GM23248 (cell line): ENCODE measurements at places on chromosomes 5 and 9. TPM values are rescaled to one million over a fixed set of nuclear protein-coding genes. Genes with fewer than 3 reads are reported as not detected.

GRCh38 chr5:73446631-73447529 lies 1.7 kb downstream of the FOXD1 start:
- peak overlapping the region; percentile 90 for H3K27ac ChIP-seq
- peak overlapping the region; percentile 96 for H3K4me3 ChIP-seq
- DNase-seq: peak; percentile 65
- H3K36me3 ChIP-seq: peaks cover 29% of the 10 kb centered on the region
- H3K27me3 ChIP-seq: no peaks in the 10 kb centered on the region

DNA sequence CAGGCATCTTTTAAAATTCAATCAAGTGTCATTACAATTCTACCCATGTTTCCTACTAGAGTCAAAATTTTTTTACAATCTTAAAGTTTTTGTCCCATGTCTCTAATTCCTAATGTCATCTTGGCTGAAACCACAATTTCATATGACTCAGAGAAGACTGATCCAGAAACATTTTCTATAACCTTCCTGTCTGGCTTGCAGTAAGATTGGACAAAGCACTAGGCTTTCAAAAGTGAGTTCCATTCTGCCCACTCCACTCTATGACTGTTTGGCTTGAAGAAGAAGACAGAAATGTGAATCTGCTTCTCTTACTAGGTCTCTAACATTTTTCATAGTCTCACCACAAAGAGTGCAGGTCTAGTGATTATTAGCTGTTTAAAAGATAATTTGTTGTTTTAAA lies 88.8 kb downstream of the NR3C1 start:
- H3K27ac ChIP-seq: peak overlapping the region; percentile 79
- H3K36me3 ChIP-seq: peaks cover 28% of the 10 kb centered on the region
- peaks cover 90% of the 10 kb centered on the region for H3K4me1 ChIP-seq
- no peak overlapping the region for H3K4me3 ChIP-seq
- peak; percentile 92 for DNase-seq

GRCh38 chr5:50874306-50875001 lies 208.0 kb downstream of the PARP8 start:
- no peak for DNase-seq
- no peak overlapping the region for H3K27ac ChIP-seq
- H3K4me1 ChIP-seq: no peaks in the 10 kb centered on the region
- no peak overlapping the region for H3K4me3 ChIP-seq
- no peaks in the 10 kb centered on the region for H3K36me3 ChIP-seq
- no peaks in the 10 kb centered on the region for H3K27me3 ChIP-seq

PHF24 gene
- 0.25 TPM in 1 of 2 replicates, not detected in the other for total RNA-seq

GRCh38 chr5:94618029-94618492 lies 343 bp downstream of the KIAA0825 start:
- no peaks in the 10 kb centered on the region for H3K36me3 ChIP-seq
- peaks cover 16% of the 10 kb centered on the region for H3K4me1 ChIP-seq
- H3K4me3 ChIP-seq: peak overlapping the region; percentile 98
- no peaks in the 10 kb centered on the region for H3K27me3 ChIP-seq
- DNase-seq: peak; percentile 83

DNA sequence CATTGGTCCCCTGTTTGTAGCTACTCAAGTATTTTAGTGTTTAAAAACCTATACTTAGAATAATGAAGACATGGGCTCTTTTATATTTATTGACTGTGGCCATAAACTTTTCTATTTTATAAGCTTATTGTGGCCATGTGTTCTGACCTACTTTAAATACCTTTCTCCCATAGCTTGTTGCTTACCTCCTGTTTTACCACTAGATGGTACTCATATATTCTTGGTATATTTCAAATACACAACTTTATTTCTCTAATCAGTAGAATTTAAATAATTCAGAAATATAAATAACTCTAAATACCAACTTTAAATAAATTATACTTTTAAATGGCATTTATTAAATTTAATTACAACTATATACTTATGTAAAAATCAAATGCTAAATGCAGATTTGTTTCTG lies 498.0 kb downstream of the PRDM9 start:
- no peaks in the 10 kb centered on the region for H3K27me3 ChIP-seq
- no peak overlapping the region for H3K4me3 ChIP-seq
- no peaks in the 10 kb centered on the region for H3K36me3 ChIP-seq

DNA sequence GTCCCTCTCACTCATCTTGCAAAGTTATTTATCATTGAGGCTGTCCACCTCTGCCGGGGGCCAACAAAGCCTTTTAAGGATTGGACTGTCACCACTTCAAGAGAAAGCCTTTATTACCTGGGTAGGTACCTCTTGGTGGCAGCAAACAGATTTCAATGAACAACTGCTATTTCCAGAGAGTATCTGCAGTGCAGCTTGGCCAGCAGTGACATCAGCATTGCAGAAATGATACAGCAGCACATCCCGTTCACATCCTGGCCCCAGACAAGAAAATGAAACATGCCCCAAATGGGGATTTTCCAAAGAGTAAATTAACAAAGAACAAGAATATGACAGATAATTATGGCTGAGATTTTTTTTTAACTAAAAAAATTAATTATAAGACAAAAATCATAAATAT lies 2.3 kb upstream of the SPATA6L start:
- DNase-seq: no peak
- no peak overlapping the region for H3K4me3 ChIP-seq
- no peaks in the 10 kb centered on the region for H3K27me3 ChIP-seq
- no peak overlapping the region for H3K27ac ChIP-seq
- H3K4me1 ChIP-seq: peaks cover 22% of the 10 kb centered on the region
- H3K36me3 ChIP-seq: no peaks in the 10 kb centered on the region

DNA sequence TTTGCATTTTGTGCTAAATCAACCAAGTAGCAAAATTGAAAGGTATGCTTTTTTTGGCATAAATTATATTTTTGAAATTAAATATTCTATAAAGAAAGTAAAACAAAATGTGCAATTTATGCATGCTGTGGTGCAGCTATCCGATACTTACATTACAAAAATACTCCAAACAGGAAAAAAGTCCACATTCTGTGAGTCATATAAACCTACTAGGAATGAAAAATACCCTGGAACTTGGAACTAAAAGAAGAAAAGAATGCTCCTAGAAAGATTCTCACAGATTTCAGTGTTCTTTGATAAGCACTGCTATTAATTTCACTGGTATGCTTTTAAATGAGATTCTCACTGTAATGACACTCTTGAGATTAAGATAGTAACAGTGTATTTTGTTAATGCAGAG lies 92.6 kb downstream of the OSMR start:
- DNase-seq: peak; percentile 35
- peaks cover 17% of the 10 kb centered on the region for H3K4me1 ChIP-seq
- no peaks in the 10 kb centered on the region for H3K27me3 ChIP-seq
- H3K27ac ChIP-seq: no peak overlapping the region

- no peaks in the 10 kb centered on the region for H3K4me1 ChIP-seq
- 0 out of 2 replicates have a peak, but pooled peaks cover 5% of the 10 kb centered on the region for H3K27me3 ChIP-seq
- H3K36me3 ChIP-seq: no peaks in the 10 kb centered on the region
- H3K27ac ChIP-seq: no peak overlapping the region
Measured at GRCh38 chr9:893843-894420, 52.4 kb downstream of the DMRT1 start.

DNA sequence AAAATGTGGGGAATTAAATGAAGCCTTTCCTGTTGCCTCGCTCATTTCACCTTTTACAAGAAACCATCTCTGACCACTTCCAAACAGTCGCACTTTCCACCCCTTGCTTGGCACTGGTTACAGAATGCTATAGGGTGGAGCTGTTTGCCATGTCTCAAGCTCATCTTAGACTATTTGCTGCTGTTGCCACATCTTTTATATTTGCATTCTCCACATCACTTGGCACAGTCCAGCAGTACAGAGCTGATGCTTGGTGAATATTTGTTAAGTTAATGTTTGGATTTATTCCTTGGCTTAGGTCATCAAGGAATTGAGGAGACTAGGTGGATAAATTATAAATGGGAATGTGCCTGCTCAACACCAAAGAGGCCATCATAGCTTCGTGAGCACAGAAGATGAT lies 53.2 kb downstream of the GNA14 start:
- H3K36me3 ChIP-seq: no peaks in the 10 kb centered on the region
- H3K4me1 ChIP-seq: no peaks in the 10 kb centered on the region
- no peak overlapping the region for H3K4me3 ChIP-seq
- no peak for DNase-seq
- no peak overlapping the region for H3K27ac ChIP-seq

- H3K4me3 ChIP-seq: no peak overlapping the region
- H3K27ac ChIP-seq: no peak overlapping the region
- H3K4me1 ChIP-seq: no peaks in the 10 kb centered on the region
- H3K36me3 ChIP-seq: no peaks in the 10 kb centered on the region
- no peaks in the 10 kb centered on the region; the same call in 1 of the 2 replicates for H3K27me3 ChIP-seq
Measured at GRCh38 chr5:38121420-38121819, 136.9 kb upstream of the EGFLAM start.

- peaks cover 29% of the 10 kb centered on the region for H3K4me1 ChIP-seq
- DNase-seq: peak; percentile 77
- no peaks in the 10 kb centered on the region for H3K27me3 ChIP-seq
- no peaks in the 10 kb centered on the region for H3K36me3 ChIP-seq
- no peak overlapping the region for H3K4me3 ChIP-seq
- peak overlapping the region; percentile 80 for H3K27ac ChIP-seq
Measured at GRCh38 chr5:57825031-57825686, 342.5 kb upstream of the ACTBL2 start.

GRCh38 chr5:43044181-43044914 lies 4.2 kb upstream of the ANXA2R start:
- no peaks in the 10 kb centered on the region for H3K27me3 ChIP-seq
- DNase-seq: peak; percentile 51
- peaks cover 11% of the 10 kb centered on the region for H3K4me1 ChIP-seq
- H3K4me3 ChIP-seq: peak overlapping the region; percentile 42

GRCh38 chr5:68331192-68332079 lies 115.9 kb downstream of the PIK3R1 start:
- H3K27ac ChIP-seq: peak overlapping the region; percentile 30; the same call in 1 of the 2 replicates
- DNase-seq: peak; percentile 56
- H3K36me3 ChIP-seq: no peaks in the 10 kb centered on the region
- no peak overlapping the region for H3K4me3 ChIP-seq
- no peaks in the 10 kb centered on the region for H3K27me3 ChIP-seq
- peaks cover 49% of the 10 kb centered on the region for H3K4me1 ChIP-seq

TYRP1 gene
- total RNA-seq: not detected in 2 replicates

DNA sequence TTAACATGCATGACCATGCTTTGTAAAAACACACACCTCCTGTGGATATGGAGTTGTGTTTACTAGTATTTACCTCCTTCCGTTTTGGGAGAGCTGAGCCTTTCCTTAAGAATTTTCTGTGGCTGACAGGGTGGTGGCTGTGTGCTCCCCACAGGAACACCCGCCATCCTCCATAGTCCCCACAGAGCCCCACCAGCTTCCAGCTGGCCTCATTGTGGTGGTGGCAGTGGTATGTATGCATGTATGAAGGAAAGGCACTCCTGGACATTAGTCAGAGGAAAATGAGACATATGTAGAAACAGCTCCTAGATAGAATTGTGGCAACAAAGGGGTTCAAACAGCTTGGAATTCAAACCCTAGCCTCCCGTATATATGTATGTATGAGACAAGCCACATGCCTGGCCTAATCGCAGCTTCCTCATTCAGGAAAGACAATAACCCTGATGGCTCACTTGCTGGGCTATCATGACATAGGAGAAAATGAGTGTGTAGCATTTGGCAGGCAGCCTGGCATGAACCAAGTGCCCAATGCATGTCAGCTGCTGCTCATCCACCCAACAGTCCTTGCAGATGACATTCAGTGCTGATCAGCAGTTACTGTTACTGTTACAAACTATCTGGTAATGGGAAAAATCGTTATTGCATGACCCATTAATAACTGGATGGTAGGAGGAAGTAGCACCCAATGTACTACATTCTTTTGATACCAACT lies 459.7 kb downstream of the EBF1 start:
- peaks cover 23% of the 10 kb centered on the region for H3K4me1 ChIP-seq
- H3K27me3 ChIP-seq: no peaks in the 10 kb centered on the region
- H3K4me3 ChIP-seq: no peak overlapping the region
- H3K36me3 ChIP-seq: no peaks in the 10 kb centered on the region
- DNase-seq: peak; percentile 91
- peak overlapping the region; percentile 91 for H3K27ac ChIP-seq

GRCh38 chr9:123834889-123835562 lies 94.9 kb downstream of the DENND1A start:
- peak overlapping the region; percentile 46 for H3K4me3 ChIP-seq
- H3K4me1 ChIP-seq: 0 out of 2 replicates have a peak, but pooled peaks cover 9% of the 10 kb centered on the region
- no peak overlapping the region for H3K27ac ChIP-seq
- DNase-seq: peak; percentile 45

DNA sequence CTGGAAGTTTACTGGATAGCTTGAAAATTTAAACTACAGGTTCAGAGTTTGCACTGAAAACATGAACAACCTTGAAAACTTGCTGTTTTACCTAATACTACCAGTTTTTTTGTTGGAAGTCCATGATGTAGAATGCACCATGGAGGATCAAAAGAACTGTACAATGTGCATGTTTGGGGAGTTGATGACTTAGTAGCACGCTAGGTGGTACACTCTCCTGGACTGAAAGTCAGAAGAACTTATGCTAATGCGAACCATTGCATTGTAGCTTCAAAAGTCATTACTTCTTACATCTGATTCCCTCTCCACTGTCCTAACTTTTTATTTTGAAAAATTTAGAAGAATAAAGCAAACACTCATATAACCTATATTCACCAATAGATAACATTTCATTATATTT lies 211.0 kb downstream of the OSTF1 start:
- no peaks in the 10 kb centered on the region for H3K4me1 ChIP-seq
- H3K36me3 ChIP-seq: no peaks in the 10 kb centered on the region
- no peak overlapping the region for H3K27ac ChIP-seq
- H3K4me3 ChIP-seq: no peak overlapping the region

- H3K27me3 ChIP-seq: no peaks in the 10 kb centered on the region
- DNase-seq: no peak
- H3K4me1 ChIP-seq: no peaks in the 10 kb centered on the region
- no peak overlapping the region for H3K4me3 ChIP-seq
- H3K27ac ChIP-seq: no peak overlapping the region
Measured at GRCh38 chr9:100739666-100740065, 161.8 kb downstream of the CAVIN4 start.

GRCh38 chr5:1405121-1405520 lies 40.1 kb downstream of the SLC6A3 start:
- peaks cover 22% of the 10 kb centered on the region for H3K27me3 ChIP-seq
- H3K4me1 ChIP-seq: no peaks in the 10 kb centered on the region
- H3K4me3 ChIP-seq: no peak overlapping the region
- H3K27ac ChIP-seq: no peak overlapping the region
- DNase-seq: no peak
- H3K36me3 ChIP-seq: no peaks in the 10 kb centered on the region

DNA sequence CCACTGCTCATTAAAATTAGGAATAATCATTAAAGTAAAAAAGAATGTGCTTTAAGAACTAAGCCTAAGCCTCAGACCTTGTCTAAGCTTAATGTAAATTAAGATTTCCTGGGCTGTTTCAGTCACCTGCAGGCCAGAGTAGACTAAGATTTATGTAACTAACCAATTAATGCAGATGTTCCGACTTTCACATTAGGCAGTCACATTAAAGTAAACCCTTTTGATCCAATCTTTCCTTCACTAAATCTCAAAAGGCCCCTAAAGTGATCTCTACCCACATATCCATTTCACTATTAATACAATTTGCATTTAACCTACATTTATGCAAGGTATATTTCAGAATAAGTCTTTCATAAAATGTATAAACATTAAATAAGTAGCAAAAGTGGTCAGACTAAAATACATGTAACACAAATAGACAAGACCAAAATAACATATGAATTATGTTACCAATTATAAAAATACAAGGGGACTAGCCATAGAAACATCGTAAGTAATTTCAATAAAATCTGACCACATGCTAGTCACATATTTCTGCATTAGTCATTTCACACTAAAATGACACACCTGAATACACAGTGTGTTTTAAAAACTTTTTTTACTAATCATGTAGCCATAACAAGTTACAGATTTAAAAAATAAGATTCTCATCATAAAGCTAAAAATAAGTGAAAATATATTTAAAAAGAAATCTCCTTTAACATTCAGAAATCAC lies 7.7 kb downstream of the NR3C1 start:
- DNase-seq: peak; percentile 38
- H3K36me3 ChIP-seq: peaks cover 25% of the 10 kb centered on the region
- H3K27me3 ChIP-seq: no peaks in the 10 kb centered on the region
- peaks cover 53% of the 10 kb centered on the region for H3K4me1 ChIP-seq
- H3K27ac ChIP-seq: peak overlapping the region; percentile 98

PCDHB4 gene
- total RNA-seq: 0.22 and 0.63 TPM in 2 replicates
